ENCODE measurements at places on chromosomes 11 and 22.

DNA sequence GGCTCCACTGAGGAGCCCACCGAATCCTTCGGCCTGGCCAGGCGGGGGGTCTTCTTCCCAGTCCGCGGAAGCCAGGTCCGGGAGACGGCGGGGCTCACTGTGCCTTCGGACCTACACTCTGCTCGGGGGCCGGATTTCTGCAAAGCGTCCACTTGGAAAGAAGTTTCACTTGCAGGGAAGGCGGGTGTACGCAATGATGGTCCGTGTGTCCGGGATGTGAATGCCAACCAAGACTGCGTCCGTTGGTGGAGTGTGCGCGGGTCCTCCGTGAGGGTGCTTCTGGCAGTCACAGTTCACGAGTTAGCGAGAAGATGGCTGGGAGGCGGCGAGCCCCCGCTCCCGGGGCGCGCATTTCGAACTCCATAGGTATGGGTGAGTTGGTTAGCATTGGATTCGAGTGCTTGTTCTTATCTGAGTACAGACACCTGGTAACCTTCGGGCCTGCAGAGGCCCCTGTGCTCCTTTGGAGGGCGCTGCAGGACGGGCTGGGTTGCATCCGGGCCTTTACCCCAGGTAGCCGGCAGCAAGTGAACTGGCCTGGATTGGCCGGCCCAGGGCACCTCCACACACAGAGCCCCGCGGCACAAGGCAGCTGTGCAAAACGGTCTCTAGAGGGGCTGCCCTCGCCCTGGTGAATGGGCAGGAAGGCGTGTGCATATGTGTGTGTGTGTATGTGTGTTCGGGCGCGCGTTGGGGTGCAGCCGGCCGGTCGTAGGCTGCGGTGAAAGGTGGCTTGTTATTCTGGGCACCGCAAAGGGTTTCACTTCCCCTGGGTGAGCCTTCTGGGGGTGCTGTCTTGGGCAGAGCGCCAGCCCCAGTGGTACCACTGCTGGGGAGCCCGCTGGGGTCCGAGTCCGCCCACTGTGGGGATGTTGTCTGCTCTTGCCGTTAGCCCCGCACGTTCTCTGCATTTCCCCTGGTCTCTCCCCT is 13.3 kb upstream of the CYP2R1 start:
- DNase-seq: no peak

DNA sequence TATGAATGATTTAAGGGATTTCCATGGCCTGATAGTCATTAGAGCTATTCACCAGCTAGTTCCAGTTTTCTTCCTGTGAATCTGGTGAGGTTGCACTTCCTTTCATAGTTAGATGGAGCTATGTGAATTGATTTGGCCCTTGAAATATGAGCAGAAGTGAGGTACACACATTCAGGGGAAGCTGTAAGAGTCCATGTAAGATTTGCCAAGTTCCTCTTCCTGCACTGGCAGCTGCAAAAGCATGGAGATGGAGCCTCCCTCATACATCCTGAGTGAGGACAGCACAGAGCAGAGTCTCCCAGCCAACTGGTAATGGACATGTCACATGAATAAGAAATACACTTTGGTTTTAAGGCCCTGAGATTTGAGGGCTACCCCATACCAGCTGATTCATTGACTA is 111.7 kb downstream of the CD44 start:
- DNase-seq: no peak

GRCh38 chr22:23072911-23073491 is 2.7 kb downstream of the GNAZ start:
- no peak for DNase-seq

DNA sequence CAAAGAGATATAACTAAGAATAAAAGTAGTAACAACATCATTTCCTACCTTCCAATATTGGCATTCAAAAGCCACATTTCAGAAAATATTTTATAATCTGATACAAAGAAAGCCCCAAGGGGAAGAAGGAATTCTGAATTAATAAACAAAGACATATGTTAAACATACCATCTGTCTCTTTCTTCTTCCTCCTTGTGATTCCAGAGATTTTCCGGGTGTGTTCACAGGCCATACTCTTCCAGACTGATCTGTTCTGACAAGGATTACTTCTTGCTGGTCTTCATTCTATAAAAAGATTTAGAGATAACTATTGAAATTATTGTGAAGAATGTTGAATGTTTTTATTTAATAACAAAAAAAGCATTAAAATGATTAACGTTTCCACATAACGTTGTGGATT is 65.0 kb downstream of the CWF19L2 start:
- no peak for DNase-seq

DNA sequence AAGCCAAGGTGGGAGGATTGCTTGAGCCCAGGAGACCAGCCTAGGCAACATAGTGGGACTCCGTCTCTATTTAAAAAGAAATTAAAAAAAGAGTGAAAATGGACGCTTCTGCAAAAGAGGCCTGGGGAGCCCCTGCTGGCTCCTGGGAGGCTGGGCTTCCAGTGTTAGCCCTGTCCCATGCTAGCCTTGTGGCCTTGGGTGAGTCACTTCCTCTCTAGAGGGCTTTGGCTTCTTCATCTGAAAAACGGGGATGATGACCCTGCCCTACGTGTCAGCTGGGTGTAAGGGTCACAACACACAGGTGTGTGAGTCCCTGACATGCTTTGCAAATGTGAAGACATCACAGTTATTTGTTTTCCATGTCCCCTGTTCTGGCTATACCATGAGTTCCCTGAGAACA is 32.8 kb downstream of the FAM227A start:
- no peak for DNase-seq

DNA sequence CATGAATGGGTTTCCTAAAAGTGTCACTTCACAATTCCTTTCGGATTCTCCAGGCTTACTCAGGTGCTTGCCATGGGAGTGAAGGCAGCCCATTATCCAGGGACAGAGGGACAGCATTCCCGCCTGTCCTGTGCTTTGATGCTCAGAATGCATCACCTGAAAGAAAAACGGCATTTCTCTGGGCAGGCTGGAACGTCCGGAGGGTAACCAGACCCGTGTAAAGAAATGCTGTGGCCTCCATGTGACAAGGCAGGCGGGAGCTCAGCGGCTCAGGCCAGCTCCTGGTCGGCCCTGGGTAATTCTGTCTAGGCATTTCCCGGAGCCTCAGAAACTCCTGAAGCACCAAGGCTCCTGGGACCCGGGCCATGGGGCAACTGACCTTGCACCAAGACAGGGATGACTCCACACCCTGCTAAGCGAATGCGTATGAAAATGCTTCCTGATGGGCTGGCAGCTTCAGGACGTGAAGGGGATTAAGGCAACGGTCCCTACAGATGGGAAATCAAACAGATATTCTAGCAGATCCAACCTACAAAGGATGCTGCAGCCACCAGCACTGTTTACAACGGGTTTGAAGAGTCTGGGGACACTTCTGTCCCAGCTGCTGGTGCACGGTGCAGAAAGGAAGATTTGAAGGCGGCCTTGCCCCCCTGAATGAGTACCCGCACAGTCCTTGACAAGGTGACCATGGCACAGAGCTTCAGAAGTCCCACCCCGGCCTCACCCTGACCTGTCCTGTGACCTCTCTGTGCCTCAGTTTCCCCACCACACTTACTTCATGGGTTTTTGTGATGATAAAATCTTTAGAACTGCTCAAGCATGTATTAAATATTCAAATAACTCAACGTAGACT is 13.6 kb upstream of the FGF3 start:
- no peak for DNase-seq

DNA sequence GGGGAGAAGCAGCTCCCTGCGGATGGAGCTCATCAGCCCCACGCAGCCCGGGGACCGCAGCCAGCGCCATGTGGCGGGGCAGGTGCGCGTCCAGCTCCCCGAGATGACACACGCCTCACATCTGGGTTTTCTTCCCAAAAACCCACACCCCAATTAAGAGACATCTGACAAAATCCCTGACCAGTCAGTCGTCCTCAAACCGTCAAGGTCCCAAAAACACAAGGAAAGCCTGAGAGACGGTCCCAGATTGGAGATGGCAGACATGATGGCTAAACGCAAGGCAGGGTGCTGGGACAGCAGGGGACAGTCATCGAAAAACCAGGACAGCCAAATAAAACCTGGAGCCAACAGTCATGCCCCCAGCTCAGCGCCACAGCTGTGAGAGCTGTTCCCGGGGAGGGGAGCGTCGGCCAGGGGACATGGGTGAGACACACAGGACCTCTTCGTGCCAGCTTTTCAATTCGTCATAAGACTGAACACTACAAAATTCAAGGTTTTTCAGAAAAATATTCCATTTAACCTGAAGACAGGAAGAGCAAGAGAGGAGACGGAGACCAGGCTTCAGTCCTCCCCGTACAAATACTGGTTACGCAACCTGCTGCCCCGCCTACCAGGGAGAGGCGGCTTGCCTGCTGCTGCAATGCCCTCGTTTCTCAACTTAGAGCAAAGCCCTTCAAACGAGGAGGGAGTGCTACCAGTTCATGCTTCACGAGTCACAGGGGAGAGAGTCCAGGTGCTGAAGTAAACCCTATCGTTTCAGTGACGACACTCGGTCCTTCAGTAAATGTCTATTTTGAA is 10.5 kb downstream of the TOLLIP start:
- DNase-seq: no peak

DNA sequence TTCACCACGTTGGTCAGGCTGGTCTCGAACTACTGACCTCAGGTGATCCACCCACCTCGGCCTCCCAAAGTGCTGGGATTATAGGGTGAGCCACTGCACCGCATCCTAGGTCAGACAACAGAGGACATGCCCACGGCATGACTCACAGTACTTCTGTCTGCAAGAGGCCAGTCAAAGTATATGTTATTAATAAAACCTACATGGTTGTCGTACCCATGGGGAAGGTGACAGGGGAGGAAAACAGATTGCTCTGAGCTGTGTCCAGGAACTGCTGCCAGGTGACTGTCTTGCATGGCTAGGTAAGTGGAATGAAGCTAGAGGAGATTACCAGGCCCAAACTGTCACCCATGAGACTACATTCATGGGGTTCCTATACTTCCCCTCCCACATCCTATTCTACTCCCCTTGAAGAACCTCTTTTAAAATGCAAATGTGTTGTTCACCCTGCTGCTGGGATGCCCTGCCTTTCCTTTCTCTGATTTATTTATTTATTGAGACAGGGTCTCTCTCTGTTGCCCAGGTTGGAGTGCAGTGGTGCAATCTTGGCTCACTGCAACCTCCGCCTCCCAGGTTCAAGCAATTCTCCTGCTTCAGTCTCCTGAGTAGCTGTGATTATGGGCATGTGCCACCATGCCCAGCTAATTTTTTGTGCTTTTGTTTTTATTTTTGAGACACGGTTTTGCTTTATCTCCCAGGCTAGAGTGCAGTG is 2.0 kb upstream of the NLRX1 start:
- DNase-seq: no peak

DNA sequence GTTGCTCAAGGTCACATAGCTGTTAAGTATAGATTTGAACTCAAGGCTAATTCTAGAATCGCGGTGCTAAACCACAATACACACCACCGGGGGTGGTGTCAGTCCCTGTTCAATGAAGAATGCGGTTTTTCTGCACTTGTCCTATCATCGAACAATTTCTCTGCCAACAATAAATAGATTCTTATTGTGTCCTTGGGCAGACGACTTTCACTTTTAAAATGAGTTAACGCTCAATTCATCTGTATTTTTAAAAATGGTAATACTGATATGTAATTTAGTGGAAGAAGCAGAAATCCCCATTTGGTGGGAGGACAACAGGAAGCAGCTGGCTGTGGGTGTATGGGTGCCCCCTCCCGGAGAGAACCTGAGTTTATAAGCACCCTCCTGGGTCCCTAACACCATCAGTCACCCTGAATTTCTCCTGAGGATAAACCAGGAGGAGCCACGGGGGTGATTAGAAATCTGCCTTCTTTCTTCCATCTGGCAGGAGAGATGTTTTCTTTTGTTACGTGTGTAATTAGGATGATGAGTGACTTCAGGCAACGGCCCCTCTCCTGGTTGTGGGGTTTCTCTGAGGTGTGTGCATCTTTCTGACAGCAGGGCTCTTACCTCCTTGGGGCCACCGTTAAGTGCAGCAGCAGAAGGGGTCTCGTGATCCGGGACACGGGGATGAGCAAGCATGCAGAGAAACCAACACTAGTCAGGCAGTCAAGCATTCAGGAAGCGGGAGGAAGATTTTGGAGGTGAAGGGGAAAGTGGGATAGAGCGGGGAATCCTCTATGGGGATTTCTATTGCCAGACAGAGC is 87.7 kb downstream of the GRAMD1B start:
- no peak for DNase-seq

DNA sequence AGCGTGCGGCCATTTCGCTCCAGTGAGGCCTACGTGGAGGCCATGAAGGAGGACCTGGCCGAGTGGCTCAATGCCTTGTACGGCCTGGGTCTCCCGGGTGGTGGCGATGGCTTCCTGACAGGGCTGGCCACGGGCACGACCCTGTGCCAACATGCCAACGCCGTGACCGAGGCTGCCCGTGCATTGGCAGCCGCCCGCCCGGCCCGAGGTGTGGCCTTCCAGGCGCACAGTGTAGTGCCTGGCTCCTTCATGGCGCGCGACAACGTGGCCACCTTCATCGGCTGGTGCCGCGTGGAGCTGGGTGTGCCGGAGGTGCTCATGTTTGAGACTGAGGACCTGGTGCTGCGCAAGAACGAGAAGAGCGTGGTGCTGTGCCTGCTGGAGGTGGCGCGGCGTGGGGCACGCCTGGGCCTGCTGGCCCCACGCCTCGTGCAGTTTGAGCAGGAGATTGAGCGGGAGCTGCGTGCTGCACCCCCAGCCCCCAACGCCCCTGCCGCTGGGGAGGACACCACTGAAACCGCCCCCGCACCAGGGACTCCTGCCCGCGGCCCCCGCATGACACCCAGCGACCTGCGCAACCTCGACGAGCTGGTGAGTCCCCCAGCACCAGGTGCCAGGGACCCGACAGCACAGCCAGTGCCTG is 1.8 kb downstream of the GAS2L1 start:
- DNase-seq: no peak

GRCh38 chr11:128039140-128040021 is 548.0 kb downstream of the ETS1 start:
- no peak for DNase-seq

- DNase-seq: no peak
These were observed 428.7 kb upstream of the LUZP2 start for GRCh38 chr11:24068197-24068596.

DNA sequence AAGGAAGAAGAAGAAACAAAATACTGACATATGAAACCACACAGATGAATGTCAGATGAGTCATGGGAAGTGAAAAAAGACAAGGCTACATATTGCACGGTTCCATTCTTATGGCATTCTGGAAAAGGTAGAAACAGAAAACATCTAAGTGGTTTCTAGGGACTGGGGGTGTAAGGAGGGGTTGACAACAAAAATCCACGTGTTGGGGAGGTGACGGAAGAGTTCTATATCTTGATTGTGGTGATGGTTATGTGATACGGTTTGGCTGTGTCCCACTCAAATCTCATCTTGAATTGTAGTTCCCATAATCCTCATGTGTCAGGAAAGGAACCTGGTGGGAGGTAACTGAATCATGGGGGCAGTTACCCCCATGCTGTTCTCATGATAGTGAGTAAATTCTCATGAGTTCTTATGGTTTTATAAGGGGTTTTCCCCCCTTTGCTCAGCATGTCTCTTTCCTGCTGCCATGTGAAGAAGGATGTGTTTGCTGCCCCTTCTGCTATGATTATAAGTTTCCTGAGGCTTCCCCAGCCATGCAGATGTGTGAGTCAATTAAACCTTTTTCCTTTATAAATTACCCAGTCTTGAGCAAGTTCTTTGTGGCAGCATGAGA is 6.4 kb upstream of the ARFGAP3 start:
- DNase-seq: no peak

- no peak for DNase-seq
These were observed 46.7 kb downstream of the TSPAN18 start for GRCh38 chr11:44773351-44773965.
